ENCODE measurements at places on chromosomes 2 and 18. TPM values are rescaled to one million over a fixed set of nuclear protein-coding genes. Genes with fewer than 3 reads are reported as not detected.

- no peaks in the 10 kb centered on the region for H3K36me3 ChIP-seq
- H3K27ac ChIP-seq = no peak overlapping the region
- H3K27me3 ChIP-seq = no peaks in the 10 kb centered on the region
Observed at GRCh38 chr2:216064665-216065064, 16.9 kb downstream of the PECR start.

DNA sequence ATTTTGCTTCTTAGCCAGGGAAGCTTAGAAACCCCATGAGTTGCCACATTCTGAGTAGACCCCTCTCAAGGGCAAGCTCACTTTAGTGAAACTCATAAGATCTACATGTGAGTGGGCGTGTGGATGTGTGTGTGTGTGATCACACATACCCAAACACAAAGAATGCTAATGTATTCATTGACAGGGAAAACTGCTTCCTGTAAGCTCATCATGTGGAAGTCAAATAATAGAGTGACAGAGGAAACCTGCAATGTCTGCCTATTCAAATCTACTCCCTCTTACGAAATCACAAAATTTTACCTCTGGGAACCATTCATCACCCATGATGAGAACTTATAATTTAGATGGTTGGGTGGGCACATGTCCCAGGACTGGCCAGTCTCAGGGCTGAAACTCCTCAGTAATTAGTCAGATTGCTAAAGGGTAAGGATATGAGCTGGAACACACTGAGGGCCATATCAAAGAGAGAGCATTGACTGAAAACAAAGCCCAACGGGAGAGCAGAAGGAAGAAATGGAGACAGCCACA lies 94.5 kb upstream of the CCDC150 start:
- DNase-seq = no peak

- H3K4me3 ChIP-seq = no peak overlapping the region
- no peak for DNase-seq
- no peaks in the 10 kb centered on the region for H3K36me3 ChIP-seq
- H3K27ac ChIP-seq = no peak overlapping the region
- no peaks in the 10 kb centered on the region for H3K27me3 ChIP-seq
- H3K4me1 ChIP-seq = peaks cover 24% of the 10 kb centered on the region
Observed at GRCh38 chr18:26654616-26655524, 106.5 kb upstream of the KCTD1 start.

DNA sequence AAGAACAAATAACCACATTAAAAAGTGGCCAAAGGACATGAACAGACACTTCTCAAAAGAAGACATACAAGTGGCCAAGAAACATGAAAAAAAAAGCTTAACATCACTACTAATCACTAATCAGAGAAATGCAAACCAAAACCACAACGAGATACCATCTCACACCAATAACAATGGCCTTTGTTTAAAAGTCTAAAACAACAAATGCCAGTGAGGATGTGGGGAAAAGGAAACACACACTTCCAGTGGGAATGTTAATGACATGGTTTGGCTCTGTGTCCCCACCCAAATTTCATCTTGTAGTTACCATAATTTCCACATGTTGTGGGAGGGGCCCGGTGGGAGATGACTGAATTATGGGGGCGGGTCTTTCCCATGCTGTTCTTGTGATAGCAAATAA lies 147.1 kb downstream of the GALNT1 start:
- H3K27me3 ChIP-seq = no peaks in the 10 kb centered on the region
- H3K27ac ChIP-seq = no peak overlapping the region
- no peaks in the 10 kb centered on the region for H3K36me3 ChIP-seq
- no peaks in the 10 kb centered on the region for H3K4me1 ChIP-seq
- DNase-seq = no peak

GRCh38 chr2:170571612-170572011 lies 143.5 kb upstream of the SP5 start:
- H3K4me1 ChIP-seq = peaks cover 6% of the 10 kb centered on the region
- H3K4me3 ChIP-seq = no peak overlapping the region
- no peaks in the 10 kb centered on the region for H3K36me3 ChIP-seq
- H3K27me3 ChIP-seq = no peaks in the 10 kb centered on the region

DNA sequence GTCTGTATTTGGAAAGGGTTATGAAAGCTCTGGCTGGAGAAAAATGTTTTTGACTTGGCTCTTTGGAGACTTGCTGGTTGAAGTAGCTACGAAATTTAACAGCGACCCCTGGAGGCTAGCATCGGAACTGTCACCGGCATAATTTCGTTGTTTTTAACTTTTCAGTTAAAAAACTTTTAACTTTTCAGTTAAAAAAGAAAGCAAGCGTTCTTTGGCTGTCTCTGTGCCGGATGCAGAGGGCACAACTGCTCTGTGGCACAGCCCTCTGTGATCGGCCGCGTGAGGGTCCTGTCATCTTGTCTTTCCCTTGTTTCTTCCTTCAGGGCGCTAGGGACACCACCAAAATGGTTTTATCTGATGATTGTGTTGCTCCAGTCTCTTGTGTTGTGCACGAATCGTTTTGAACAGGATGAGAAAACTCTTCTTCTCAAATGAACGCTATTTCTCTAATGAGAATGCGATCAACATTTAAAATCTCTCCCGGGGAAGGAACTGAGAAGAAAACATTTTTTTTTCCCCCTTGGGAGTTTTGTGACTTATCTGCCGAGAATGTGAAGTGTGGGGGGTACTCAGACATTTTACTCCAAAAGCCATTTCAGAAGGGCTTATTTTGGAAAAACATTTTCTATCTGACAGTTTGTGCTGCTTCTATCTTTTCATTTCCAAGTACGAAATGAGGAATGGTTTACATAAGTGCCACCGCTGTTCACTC lies 57.1 kb downstream of the ADCYAP1 start:
- H3K36me3 ChIP-seq = no peaks in the 10 kb centered on the region
- H3K4me1 ChIP-seq = peaks cover 3% of the 10 kb centered on the region
- no peak overlapping the region for H3K4me3 ChIP-seq
- no peak overlapping the region for H3K27ac ChIP-seq
- no peak for DNase-seq
- H3K27me3 ChIP-seq = no peaks in the 10 kb centered on the region

GRCh38 chr2:43255296-43255910 lies 29.0 kb upstream of the ZFP36L2 start:
- H3K27ac ChIP-seq = no peak overlapping the region
- peaks cover 6% of the 10 kb centered on the region for H3K4me1 ChIP-seq
- H3K36me3 ChIP-seq = no peaks in the 10 kb centered on the region
- DNase-seq = no peak
- no peak overlapping the region for H3K4me3 ChIP-seq
- no peaks in the 10 kb centered on the region for H3K27me3 ChIP-seq

DNA sequence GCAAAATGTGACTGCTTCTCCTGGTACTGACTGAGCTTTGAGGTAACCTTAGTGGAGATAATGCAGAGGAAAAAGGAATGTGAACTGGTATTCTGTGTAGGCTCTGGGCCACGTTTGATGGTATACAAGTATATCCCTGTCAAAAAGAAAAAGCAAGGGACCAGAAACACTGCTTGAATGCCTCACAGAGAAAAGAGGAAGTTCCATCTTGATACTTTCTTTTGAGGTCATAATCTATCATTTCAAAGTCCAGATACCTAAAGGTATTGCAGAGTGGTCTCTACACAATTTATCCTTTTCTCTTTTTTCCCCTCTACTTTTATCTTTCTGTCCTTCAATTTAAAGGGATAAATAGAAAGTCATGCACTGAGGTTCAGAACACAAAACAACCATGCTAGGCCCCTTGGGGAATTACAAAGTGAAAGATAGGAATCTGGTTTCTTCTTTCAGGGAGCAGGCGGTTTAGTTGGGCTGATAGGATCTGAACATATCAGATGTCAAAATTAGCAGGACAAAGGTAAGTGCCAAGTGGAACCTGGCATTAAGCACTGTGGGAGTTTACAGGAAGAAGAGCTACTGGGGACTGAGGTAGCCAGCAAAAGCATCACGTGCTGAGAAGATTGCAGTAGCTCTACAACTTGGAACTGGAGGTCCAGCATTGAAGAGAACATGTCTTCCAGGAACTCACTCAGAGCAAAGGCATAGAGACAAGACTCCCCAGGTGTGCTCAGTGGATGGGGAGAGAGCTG lies 121.2 kb downstream of the LYPD6 start:
- no peaks in the 10 kb centered on the region for H3K36me3 ChIP-seq
- no peaks in the 10 kb centered on the region for H3K27me3 ChIP-seq
- H3K4me1 ChIP-seq = no peaks in the 10 kb centered on the region
- DNase-seq = no peak

- no peaks in the 10 kb centered on the region for H3K27me3 ChIP-seq
- H3K4me3 ChIP-seq = no peak overlapping the region
- DNase-seq = no peak
- H3K27ac ChIP-seq = no peak overlapping the region
- no peaks in the 10 kb centered on the region for H3K36me3 ChIP-seq
Observed at GRCh38 chr2:102094917-102095316, 47.6 kb upstream of the IL1R1 start.

DNA sequence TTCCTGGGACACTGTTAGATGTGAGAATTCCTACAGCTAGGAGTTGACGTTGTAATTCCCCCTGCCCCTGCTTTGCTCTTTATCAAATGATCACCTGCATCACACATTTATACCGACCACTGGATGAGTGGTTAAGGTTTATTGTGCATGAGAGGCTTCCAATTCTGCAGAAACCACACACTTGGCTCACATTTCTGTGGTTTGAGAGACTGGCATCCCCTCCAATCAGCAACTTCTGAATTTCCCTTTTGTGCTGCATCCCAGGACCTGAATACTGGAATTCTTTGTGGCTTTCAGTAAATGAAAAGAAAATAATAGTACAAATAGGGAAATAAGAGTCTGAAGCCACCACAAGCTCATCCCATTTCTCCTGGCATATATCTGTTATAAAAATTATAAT lies 628.7 kb upstream of the PIK3C3 start:
- no peaks in the 10 kb centered on the region for H3K4me1 ChIP-seq
- DNase-seq = no peak
- no peaks in the 10 kb centered on the region for H3K27me3 ChIP-seq
- H3K36me3 ChIP-seq = no peaks in the 10 kb centered on the region

GRCh38 chr2:46650556-46651001 lies 171.2 kb downstream of the TMEM247 start:
- no peaks in the 10 kb centered on the region for H3K36me3 ChIP-seq
- no peak overlapping the region for H3K27ac ChIP-seq
- peak; percentile 78 for DNase-seq
- H3K4me1 ChIP-seq = no peaks in the 10 kb centered on the region
- no peaks in the 10 kb centered on the region for H3K27me3 ChIP-seq
- H3K4me3 ChIP-seq = no peak overlapping the region

- no peaks in the 10 kb centered on the region for H3K36me3 ChIP-seq
- DNase-seq = no peak
Observed at GRCh38 chr2:45433363-45433762, 177.7 kb downstream of the SRBD1 start.

The OBSL1 gene
- total RNA-seq = 185 TPM

The AKAIN1 gene
- 3.1 TPM for total RNA-seq

The C1GALT1C1L gene
- total RNA-seq = 2.6 TPM

The DTNA gene
- 32.2 TPM for total RNA-seq

Data from body of pancreas (tissue), 4 donors.